ENCODE measurements at places on chromosomes 1 and 21.
A peak's percentile ranks its signal among the peaks of the same experiment; 100 is the strongest.

GRCh38 chr21:36188081-36188681 lies 31.6 kb downstream of the DOP1B start:
- peak; percentile 67 for DNase-seq

- DNase-seq = no peak
Observed at GRCh38 chr1:169090900-169091311, 15.6 kb upstream of the ATP1B1 start.

- DNase-seq = no peak
Observed at GRCh38 chr1:171833091-171833825, 8.0 kb upstream of the DNM3 start.

- no peak for DNase-seq
Observed at GRCh38 chr1:36446746-36447145, 3.5 kb downstream of the OSCP1 start.

DNA sequence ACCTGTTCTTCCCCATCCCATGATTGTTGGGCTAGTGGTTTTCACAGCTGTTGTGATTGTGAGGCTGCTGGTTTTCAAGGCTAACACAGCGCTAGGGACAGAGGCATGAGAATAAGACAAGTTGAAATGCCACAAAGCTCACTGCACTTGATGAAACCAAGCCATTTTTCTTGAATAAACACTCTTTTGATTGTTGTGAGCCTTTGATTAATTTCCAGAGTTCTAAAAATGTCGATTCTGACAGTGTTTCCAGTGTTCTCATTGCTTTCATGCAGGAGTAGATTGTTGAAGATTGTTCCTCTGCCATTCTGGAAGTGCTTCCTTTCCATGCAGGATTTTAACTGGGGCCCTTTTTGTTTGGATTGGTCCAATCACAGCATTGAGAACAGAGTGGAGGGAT lies 134.9 kb upstream of the GRIK3 start:
- no peak for DNase-seq

- DNase-seq = no peak
Observed at GRCh38 chr1:107942814-107943213, 22.2 kb downstream of the VAV3 start.

- no peak for DNase-seq
Observed at GRCh38 chr1:26921126-26921539, 410 bp upstream of the NUDC start.

DNA sequence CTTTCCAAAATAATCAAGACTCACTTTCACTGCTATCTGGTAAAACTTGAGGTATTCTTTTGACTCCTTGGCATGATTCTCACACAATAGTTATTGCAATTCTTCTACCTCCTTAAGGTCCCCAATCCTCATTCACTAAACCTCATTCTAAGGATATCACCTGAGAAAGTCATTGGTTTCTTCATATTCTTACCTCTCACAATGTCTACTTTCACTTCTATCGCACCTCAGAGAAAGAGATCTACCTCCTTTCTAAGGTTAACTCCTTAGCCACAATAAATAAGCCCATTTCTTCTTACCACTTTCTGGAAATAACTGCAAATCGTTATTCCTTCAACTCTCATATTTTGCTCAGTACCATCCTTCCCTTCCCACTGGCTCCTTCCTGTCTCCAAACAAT lies 18.7 kb downstream of the HNRNPR start:
- DNase-seq = no peak

- no peak for DNase-seq
Observed at GRCh38 chr1:161778522-161778921, 12.4 kb downstream of the ATF6 start.

DNA sequence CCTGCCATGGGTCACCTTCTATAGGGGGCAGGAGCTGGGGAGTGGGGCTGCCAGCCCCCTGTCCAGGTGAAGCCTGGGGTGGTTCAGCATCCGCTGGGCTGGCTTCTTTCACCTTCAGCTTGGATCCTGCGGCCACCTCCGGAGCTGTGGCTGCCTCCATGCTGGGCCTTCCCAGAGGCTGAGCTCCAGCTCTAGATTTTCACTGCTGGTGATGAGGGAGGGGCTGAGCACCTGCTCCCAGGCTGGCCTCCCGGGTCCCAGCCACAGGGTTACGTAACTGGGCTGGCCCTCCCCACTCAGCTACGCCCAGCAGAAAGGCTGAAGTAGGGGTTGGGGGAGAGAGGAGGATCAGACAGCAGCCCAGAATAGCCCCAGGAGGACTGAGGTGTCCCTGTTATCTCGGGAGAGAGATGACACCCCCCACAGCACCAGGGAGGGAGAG lies at the start of gene MYBPHL:
Gene MYBPHL, minus strand, starts transcription at position 180 of the 442 bp plus-strand sequence. Its CDS starts 20 bp downstream, at position 160.
- DNase-seq = peak; percentile 50

GRCh38 chr1:202968895-202969295 lies 1.8 kb upstream of the CYB5R1 start:
- no peak for DNase-seq

DNA sequence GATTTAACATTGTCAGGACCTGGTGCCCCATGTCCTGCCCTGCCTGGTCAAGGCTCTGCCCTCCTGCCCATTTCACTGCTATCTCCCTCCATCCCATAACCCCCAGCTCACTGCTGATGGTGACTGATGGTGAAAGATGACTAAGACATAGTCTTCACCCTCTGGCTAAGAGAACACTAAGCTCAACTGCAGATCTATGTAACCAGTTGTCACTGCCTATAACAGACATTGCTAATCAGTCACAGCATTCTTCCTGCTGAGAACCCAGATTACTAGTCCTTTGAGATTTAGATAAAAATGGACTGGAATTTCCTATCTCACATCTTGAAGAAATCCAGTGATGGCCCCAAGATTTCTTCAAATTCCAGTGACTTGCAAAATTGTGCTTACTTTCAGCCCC lies 8.0 kb upstream of the ZNF362 start:
- DNase-seq = no peak

- peak; percentile 61 for DNase-seq
Observed at GRCh38 chr1:6975331-6976043, 190.2 kb downstream of the CAMTA1 start.

DNA sequence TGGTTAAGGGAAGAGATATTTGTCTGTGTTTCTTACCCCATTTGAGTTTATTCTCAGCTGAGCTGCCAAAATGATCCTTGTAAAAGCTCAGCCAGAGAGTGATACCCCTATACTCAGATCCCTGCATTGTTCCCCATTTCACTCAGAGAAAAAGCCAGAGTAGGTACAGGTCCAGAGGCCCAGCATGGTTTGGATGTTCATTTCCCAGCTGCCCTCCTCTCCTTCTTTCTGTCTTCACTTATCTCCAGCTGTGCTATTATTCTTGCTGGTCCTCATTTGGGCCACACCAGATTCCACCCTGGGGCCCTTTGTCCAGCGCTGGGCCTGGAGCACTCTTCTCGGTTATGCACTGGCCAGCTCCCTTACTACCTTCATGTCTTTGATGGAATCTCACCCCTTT lies 187.7 kb downstream of the CHRM3 start:
- DNase-seq = no peak

- DNase-seq = no peak
Observed at GRCh38 chr1:41612953-41613352, 128.5 kb upstream of the EDN2 start.

- DNase-seq = no peak
Observed at GRCh38 chr1:230910755-230911117, 42.4 kb upstream of the C1orf198 start.

GRCh38 chr21:33969581-33969980 lies 54.0 kb upstream of the ATP5PO start:
- DNase-seq = no peak

GRCh38 chr1:206075786-206076755 lies 23.1 kb downstream of the RHEX start:
- no peak for DNase-seq

DNA sequence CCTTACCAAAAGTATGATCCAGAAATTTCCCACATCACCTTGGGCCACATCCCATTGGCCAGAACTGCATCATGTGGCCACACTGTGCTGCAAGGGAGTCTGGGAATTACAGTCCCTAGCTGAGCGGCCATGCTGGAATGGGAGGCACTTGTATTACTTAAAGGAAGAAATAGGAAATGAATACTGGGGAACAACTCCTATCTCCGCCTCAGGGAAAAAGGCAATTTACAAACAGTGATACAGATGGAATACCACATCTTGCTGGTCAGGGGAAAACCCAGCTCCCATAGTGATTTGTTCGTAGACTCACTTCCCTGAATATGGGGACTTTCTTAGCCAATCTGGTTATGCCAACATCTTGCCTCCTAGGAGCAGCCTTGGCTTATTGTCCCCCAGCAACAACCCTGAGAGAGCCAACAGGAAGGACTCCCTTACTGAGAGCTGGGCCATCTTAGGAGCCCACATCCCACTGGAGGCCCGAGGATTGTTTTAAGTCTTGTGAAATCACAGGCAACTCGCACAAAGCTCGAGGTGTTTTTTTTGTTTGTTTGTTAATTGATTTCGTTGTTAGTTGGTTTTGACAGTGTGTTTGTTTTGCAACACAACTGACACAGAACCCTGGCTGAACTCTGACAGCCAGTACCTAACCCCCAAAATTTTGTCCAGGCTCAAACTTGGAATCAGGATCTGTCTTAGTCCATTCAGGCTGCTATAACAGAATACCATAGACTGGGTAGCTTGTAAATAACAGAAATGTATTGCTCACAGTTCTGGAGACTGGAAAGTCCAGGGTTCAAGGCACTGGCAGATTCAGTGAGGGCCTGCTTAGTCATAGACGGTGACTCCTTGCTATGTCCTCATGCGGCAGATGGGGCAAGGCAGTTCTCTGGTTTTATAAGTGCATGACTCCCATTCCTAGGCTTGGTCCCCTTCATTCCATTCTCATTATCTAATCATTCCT lies 14.9 kb downstream of the CDA start:
- DNase-seq = no peak

GRCh38 chr21:36909901-36910561 lies 56.4 kb downstream of the HLCS start:
- no peak for DNase-seq

- DNase-seq = no peak
Observed at GRCh38 chr1:64397541-64397940, 72.4 kb upstream of the CACHD1 start.

DNA sequence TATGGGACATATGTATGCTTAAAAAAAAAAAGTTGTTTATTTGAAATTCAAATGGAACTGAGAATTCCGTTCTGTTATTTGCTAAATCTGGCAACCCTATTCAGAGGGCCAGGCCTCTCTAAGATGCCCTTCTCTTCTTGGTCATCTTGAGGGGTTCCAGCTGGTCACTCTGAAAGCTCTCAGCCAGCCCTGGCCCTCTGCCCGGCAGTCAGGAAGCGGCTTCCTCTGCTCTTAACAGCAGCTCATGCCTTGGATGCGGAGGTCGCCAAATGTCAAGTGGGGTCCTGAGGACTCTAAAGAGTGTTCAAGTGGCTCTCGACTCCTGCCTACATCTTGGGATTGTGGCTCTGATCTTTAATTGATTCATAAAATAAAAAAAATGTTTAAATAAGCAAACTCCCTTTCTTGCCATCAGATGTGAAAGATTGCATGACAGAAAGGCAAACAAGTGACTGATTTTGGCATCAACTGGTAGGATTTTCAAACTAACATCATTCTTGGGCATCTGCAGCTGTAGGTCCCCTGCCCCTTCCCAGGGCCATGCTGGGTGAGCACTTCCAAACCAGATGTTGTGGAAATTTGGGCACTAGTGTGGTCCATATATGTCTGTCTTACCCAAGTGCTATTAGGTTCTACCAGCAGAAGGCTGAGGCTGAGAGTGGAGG lies 130.8 kb downstream of the PRDM2 start:
- DNase-seq = no peak

DNA sequence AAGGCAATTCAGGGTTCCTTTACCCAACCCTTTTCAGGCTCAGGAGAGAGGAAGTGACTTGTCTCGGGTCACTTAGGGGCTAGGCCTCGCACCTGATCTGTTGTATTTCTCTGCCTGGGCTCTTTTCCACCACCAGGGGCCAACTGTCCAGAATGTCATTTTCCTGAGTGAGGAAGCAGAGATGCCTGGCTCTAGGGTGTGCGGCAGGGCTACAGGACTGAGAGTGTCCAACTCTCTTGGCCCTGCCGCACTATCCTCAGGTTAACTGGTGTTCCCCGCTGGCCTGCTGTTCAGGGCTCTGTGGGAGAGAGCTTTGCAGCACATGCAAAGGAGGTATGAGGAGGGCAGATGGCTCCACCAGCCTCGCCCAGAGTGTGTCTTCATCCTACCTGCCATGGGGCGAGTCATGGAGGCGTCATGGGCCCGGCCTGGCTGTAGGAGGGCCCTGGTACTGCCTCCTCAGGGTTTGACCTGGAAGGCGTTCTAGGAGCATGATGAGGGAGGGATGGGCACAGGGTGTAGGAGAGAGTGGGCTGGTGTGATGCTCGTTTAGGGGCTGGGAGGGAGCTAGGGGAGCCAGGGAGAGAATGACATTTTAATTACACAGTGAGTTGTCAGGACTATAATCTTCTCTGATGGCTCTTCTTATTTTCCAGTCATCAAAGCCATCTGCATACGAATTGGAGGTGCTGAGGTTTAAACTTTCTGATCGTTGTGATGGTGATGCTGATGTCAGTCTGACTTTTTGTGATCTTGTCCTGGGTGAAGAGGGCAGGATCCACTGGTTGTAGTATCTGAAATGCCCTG lies 128.3 kb downstream of the NOS1AP start:
- DNase-seq = no peak

- no peak for DNase-seq
Observed at GRCh38 chr1:156476501-156477298, 23.9 kb downstream of the MEF2D start.

GRCh38 chr1:10943991-10944730 lies 68.3 kb upstream of the TARDBP start:
- DNase-seq = no peak

- no peak for DNase-seq
Observed at GRCh38 chr1:54277451-54278341, 77.7 kb downstream of the MRPL37 start.

DNA sequence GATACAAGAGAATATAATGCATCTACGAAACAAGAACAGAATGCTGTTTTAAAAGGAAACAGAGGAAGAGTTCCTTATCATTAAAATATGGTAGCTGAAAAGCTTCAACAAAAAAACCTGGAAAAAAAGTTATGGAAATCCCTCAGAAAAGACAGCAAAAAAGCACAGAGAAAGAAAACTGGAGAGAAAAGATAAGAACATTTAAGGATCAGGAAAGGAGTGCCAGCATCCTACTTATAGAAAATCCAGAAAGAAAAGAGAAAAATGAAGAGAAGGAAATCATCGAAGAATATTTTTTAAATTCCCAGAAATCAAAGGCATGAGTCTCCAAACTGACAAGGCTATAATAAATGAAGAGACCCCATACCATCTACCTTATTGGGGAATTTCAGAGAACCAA lies 29.8 kb downstream of the SUSD4 start:
- no peak for DNase-seq

DNA sequence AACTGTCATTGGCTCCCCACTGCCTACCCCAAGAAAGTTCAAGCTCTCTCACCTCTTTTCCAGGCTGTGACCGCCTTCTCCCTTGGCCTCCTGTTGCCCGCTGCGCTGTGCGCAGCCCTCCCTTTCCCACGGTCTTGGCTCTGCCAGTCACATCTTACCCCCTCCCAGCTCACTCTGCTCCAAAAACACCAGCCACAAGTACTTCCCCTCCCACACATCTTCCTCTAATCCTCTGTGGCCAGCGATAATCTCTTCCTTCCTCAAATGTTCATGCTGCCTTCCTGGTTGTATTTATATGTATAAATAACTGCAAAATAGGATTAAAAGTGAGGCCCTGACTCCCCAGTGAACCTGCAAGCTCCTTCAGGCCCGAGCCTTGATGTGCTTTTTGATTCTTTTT lies 81.8 kb downstream of the AJAP1 start:
- no peak for DNase-seq

GRCh38 chr1:110708974-110709440 lies 34.3 kb upstream of the KCNA3 start:
- no peak for DNase-seq

Data from head of caudate nucleus (tissue), 42 donors.